ENCODE measurements at places on chromosomes 4 and X.

GRCh38 chrX:23978491-23978890 lies 48.5 kb downstream of the KLHL15 start:
- no peak for DNase-seq

DNA sequence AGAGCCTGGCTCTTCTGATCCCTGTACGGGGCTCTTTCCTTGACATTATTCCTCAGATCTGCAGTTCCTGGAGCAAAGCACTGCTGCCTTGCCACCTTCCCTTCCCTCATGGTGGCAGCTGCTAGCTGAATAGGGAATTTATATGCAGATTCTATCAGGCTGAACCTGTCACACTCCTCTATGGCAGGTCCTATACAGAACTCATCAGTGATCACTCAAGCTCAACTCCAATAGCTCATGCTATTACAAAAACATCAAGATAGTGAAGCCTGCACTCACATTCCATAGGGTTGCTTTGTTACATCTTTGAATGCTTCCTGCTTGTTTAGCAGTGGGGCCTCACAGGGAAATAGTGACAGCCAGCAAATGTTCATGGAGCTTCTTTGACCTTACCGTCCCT lies 71.7 kb downstream of the SLC2A9 start:
- DNase-seq: no peak

- DNase-seq: no peak
Measured at GRCh38 chrX:17017134-17017533, 70.7 kb downstream of the REPS2 start.

- DNase-seq: no peak
Measured at GRCh38 chrX:144791298-144791697, 456.0 kb upstream of the SPANXN1 start.

- DNase-seq: no peak
Measured at GRCh38 chr4:163609019-163609418, 114.5 kb downstream of the TMA16 start.

DNA sequence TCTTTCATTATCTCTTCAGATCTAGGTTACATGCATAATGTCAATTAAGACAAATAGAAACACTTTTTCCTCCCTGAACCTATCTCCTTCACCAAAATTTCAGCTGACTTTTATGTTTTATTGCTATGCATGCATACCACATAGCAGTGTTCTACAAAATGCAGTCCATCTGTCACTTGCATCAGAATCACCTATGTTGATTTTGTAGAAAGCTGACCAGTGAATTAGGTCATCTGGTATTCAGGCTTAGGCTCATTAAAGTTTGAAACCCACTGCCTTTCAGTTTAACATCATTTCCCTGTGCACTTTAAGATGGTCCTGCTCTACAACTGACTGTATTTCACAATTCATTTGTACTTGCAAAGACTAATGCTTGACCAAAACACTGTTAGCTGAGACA lies 277.9 kb downstream of the CFAP299 start:
- no peak for DNase-seq

DNA sequence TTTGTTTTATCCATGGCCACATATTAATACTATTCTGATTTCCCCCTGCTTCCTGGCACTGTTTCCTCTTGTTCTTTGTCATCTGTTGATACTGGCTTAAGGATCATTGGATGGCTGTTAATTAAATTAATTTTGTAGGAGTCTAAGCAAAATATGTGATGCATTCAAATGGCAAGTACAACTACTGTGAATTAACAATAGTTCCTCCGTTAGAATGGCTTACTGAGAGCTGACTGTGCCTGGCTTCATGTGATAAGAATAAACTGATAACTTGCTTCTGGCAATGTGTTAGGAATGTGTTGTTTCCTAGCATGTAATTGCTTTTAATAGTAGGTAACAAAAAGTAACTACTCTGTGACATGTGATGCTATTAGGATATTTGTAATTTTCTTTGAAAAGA lies 98.5 kb downstream of the RPA4 start:
- DNase-seq: no peak
